Glomerular endothelial cell (primary cell): ENCODE measurements at places on chromosomes 16 and 17. TPM values are rescaled to one million over a fixed set of nuclear protein-coding genes. Genes with fewer than 3 reads are reported as not detected.

Gene RNF112
- total RNA-seq = 0.12 TPM in 1 of 2 replicates, not detected in the other

Gene CA5A
- not detected in 2 replicates for total RNA-seq

Gene ENPP7
- total RNA-seq = not detected in 2 replicates

Gene RIPOR1
- total RNA-seq = 132 and 181 TPM in 2 replicates

Gene SLC16A6
- total RNA-seq = 1.2 and 2.8 TPM in 2 replicates

Gene KRTAP1-5
- 0.29 and 0.82 TPM in 2 replicates for total RNA-seq

Gene APRT
- 189 and 288 TPM in 2 replicates for total RNA-seq

Gene C16orf95
- 1.6 and 3.5 TPM in 2 replicates for total RNA-seq

Gene GSDMA
- not detected in 2 replicates for total RNA-seq

Gene KRT12
- not detected in 2 replicates for total RNA-seq

Gene DNAH3
- not detected in 2 replicates for total RNA-seq

Gene CHST5
- total RNA-seq = 0.12 TPM in 1 of 2 replicates, not detected in the other

Gene NLRC3
- 7.5 and 7.6 TPM in 2 replicates for total RNA-seq

Gene CHRNB1
- 5.7 and 9.6 TPM in 2 replicates for total RNA-seq

Gene MEOX1
- total RNA-seq = 1.9 TPM in 1 of 2 replicates, not detected in the other

DNA sequence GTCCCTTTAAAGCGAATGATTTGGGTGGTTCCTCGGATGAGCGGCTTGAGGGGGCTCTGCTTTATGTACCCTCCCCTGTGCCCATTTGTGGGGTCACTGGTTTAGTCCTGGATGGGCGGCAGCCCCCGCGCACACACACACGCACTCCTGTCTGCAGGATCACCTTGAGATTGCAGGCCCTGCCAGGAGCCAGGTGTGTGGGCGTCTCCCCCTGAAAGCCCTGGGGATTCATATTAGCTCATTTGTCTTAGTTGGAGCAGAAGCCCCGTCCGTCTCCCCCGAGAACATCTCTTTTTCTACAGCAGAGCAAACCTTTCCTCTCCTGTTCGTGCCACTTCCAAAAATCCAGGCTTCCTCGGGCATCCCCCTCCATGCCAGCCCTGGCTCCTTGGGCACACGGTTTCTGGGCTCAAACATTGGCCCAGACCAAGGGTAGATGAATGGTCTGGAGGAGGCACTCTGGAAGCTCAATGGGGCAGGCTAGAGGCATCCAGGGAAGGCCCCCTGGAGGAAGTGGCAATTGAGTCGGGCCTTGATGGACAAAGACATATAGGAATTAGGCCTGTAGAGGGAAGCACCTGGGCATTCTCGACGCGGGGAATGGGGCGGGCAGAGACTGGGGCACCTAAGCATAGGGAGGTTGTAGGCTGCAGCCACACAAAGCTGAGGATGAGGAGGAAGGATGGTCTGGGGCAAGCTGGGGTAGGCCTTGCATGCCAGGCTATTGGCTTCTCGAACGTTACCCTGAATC is 218.5 kb upstream of the GSE1 start:
- no peak for DNase-seq

DNA sequence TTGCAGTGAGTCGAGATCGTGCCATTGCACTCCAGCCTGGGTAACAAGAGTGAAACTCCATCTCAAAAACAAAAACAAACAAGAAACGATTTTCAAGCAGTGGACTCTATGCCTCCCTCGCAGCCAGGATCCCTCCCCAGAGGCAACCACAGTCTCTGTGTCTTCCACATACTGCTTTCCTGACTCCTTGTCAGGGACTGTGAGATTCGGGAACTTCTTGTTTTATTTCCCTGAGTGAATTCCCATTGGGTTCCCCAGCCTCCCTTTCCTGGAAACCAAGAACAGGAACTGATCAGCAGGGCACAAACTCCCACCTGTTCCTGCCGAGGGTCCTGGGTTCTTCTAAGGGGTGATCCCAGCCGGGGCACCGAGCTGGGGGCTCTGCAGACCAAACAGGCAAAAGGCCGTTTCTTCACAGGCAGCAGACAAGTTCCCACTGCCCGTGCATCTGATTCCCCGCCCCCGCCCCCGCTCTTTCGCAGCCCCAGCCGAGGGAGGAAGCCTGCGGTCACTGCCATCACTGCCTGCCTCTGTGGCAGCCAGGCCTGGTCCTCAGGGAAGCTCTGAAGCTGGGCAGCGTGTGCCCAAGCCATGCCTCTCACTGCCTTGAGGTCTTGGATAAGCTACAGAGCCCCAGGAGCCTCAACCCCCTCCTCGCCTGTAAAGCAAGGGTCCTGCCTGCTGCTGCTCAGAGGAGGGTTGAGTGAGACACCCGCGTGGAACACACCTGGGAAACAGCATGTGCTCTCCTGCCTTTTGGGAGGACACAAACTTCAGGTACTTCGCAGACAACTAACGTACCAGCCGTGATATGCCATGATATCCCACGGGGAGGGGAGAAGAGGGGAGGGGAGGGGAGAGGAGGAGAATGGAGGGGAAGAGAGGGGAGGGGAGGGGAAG is 5.5 kb upstream of the PIEZO1 start:
- no peak for DNase-seq

DNA sequence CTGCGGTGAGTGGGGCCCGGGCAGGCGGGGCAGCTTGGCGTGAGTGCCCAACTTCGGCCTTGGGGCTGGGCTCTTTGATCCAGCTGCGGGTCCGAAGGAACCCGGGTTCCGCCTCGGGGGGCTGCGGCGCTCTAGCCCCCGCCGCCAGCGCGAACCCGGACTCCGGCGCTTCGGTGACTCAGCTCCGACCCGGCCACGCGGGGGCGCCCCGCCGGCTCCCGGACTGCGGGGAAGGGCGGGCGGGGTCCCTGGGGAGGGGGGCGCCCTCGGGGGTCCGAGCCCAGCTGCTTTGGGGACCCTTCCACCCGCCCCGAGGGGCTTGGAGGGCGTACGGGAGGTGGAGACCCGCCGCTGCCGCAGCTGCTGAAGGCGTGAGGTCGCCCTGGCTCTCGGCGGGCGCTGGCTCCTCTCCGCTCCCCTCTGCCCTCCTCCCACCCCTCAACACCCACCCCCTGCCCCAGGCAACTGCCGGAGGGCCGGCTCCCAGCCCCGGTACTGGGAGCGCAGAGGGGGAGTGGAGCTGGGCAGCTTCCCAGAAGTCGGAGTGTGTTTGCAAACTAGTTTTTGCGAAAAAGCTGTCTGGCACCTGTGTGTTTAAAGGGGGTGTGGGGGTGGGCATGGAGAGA is 516 bp downstream of the CPNE2 start:
- DNase-seq = no peak

GRCh38 chr16:2748757-2749455 is 3.5 kb upstream of the SRRM2 start:
- no peak for DNase-seq

GRCh38 chr17:8079291-8080207 is 8.0 kb downstream of the ALOX12B start:
- DNase-seq = no peak

DNA sequence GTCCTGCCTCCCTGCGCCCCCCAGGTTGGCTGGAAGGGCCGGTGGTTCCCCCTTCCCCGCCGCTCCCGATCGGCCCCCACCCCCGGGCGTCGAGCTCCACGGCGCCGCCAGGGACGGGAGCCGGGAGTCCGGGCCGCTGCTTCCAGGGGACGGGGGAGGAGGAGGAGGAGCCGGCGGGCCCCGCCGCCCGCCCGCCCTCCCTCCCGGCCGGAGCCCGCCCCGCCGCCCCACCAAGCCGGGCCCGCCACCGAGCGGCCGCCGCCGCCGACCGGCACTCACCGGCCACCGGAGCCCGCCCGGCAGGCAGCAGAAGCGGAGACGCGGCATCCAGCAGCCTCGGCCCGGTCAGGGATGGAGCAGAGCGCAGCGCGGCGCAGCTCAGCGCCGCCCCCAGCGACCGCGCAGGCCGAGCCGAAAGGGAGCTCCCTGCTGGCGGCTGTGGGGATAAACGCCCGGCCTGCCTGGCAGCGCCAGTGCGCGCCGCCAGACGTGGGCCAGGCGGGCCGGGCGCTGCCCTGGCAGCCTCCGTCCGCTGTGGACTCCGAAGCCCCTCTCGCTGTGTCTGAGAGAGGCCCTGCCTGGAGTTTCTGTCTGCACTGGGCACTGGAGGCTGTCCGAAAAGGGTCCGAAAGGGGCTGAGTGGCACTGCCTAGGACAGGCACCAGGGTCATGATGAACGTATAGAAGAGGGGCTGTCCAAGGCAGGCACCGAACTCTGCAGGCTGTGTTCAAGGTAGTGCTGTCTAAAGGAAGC is at the start of gene MYO18A:
TSS of gene MYO18A (minus strand) at position 365 of the 754 bp plus-strand sequence. CDS start 13,458 bp downstream, outside the sequence.
- no peak for DNase-seq

- DNase-seq = no peak
These were observed 94.1 kb downstream of the ASIC2 start for GRCh38 chr17:33198954-33199353.

GRCh38 chr17:7184091-7184488 is 4.9 kb upstream of the ASGR1 start:
- DNase-seq = no peak

GRCh38 chr16:59252317-59252716 is 518.2 kb upstream of the GOT2 start:
- no peak for DNase-seq

DNA sequence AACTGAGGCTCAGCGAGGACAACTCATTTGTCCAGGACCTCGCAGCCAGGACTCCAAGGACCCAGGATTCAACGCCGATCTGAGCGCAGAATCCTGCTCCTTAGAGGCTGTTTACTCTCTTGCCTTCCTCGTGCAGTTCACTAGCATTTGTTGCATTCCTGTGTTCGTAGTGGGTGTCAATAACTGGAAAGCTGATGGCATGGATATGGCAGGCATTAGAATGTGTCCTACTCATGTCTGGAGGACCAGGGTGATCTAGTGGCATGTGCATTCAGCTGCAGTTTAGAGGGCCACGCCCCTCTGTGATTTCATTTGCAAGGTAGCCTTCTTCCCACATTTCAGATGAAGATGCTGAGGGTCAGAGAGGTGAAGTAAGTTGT is 510 bp downstream of the CRISPLD2 start:
- DNase-seq = no peak

GRCh38 chr16:63978240-63978639 is 1143.6 kb downstream of the CDH11 start:
- DNase-seq = no peak

GRCh38 chr17:19433255-19433654 is 22.2 kb downstream of the RNF112 start:
- no peak for DNase-seq

GRCh38 chr16:74743668-74744299 is 30.8 kb downstream of the FA2H start:
- DNase-seq = no peak

DNA sequence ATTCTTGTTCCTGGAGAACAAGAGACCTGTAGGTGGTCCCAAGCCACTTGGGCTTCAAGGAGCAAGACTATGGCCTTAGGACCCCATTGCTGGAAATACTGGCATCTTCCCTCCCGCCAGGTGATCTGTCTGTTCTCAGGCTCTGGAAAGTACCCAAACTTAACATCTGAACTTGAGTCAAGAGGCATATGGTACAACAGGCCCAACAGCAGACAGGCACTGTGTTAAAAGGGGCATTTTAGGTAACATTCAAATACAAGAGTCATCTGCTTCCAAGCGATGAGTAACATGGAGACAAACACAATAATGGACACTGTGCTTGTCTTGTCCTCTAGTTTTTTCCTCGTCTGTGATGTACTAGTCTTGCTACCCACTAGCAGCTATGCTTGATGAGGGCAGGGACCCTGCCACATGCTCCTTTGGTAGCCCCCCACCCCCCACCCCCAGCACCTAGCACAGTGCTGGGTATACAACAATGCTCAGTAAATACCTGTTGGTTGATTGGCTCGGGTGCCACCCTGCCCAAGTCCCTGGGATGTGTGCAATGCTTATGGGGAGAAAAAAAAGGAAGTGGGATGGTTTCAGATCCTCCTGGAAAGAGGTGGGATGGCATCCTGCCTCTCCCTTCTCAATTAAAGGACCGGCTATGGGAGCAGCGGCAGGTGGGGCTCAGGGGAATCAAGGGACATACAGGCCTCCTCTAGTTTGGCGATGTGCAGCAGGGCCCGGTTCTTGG is 19.4 kb downstream of the CSF3 start:
- no peak for DNase-seq

GRCh38 chr17:79019632-79020584 is 4.1 kb upstream of the C1QTNF1 start:
- peak; percentile 52 for DNase-seq

- DNase-seq = no peak
These were observed 122.0 kb downstream of the METRNL start for GRCh38 chr17:83201206-83202001.

DNA sequence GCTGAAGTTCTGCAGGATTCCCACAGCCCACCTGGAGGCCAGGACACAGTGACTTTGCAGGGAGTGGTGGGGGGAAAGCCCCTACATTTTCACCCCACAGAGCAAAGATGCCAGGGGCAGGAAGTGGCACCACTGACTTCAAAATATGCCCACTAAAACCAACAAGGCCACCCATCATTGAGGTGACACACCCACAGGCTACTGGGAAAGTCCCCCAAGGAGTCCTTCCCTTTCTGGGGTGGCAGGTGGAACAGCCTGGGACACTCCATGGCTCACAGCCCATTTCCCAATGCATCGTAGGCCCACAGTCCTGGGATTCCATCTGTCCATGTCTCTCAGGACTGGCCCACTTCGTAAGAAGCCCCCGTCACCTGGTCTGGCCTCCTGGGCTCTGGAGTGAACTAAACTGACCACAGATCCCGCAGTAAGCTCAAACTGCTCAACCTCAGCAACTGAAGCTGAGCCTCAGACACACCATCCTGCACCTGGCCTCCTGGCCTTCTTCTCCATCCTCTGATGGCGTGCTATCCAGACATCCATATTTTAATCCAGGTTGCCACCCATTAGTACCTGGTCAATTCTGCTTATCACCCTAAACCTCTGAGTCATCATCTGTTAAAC is 7.5 kb upstream of the CCL1 start:
- DNase-seq = no peak

DNA sequence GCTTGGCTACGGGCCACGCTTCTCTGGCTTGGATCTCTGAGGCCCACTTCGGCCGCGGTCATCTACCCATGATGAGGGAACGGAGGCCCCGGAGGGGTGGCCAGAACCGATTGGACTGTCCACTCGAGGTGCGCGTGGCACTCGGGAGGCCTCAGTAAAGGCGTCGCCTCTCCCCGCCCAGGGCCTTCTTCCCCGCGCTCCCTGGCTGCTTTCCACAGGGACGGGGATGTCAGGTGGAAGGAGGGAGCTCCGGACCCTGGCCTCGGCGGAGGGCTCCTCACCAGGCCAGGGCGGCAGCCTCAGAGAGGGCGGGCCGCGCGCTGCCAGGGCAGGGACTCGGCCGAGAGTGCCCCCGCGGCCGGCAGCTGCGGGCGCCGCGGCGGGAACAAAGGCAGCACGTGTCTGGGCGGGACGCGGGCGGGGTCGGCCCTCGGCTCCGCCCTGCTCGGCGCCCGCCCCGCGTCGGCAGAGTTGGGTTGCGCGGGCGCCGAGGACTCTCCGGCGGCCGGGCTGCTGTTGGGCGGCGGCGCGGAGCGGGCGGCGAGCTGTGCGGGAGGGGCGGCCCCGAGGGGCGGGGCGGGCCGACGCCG is 587 bp upstream of the CDK5R1 start:
- DNase-seq = no peak
